Stimulated activated CD4-positive, alpha-beta T cell treated with anti-CD3 and anti-CD28 coated beads, Interleukin-1b, Interleukin-23, amount 100 ng/mL, for 48 hours (primary cell): ENCODE measurements at places on chromosomes 3 and 15.
A peak's percentile ranks its signal among the peaks of the same experiment; 100 is the strongest.

DNA sequence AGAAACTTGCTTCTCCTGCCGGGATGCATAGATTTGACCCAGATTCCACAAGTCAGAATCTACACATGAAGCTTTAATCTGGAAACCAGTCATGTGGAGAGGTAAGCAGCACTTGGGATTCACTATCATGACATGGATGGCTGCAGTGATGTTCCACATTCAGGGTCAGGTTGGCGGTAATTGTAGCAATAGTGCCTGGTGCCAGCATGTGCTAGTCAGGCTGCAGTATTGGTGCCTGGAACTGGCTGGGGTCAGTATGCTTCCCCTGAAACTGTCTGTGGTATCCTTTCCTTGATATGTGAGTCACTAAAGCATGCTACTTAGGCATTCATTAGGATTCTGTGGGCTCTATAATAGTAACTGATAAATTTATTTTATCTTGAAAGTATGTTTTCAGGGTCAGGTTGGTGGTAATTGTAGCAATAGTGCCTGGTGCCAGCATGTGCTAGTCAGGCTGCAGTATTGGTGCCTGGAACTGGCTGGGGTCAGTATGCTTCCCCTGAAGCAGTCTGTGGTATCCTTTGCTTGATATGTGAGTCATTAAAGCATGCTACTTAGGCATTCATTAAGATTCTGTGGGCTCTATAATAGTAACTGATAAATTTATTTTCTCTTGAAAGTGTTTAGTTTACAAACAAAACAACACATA, 1439.2 kb downstream of the ZPLD1 start:
- no peak for DNase-seq

DNA sequence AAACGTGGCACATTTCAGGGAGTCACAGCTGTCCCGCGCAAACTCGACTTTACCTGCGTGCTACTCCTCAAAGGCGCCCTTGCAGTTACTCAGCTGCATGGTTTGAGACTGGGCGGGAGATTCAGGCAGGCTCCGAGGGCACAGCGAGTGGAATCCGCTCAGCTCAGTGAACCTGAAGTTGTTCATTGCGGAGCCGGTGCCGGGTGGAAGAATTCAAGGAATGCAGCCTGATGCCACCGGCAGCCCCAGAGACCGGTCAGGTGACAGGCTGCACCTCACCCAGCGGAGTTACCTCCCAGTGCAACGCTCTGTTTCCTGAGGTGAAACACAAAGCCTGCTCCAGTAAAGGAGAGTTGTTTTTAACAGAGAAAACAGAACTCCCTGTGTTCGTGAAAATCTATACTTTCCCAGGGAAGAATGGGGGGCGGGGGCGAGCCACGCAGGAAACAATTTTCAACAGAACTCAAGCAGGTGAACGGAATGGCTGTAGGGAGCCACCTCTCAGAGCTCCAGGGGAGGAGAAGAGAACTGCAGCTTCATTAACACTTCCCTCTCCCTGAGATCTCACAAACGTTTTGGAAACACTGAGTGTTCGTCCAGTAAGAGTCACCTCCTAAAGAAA, 3.8 kb downstream of the VEPH1 start:
- no peak for DNase-seq

GRCh38 chr3:122383771-122384697, at the start of gene FAM162A:
TSS of gene FAM162A (plus strand) at chr3:122384182. CDS start at chr3:122384266, 84 bp downstream.
- peak; percentile 94 for DNase-seq

DNA sequence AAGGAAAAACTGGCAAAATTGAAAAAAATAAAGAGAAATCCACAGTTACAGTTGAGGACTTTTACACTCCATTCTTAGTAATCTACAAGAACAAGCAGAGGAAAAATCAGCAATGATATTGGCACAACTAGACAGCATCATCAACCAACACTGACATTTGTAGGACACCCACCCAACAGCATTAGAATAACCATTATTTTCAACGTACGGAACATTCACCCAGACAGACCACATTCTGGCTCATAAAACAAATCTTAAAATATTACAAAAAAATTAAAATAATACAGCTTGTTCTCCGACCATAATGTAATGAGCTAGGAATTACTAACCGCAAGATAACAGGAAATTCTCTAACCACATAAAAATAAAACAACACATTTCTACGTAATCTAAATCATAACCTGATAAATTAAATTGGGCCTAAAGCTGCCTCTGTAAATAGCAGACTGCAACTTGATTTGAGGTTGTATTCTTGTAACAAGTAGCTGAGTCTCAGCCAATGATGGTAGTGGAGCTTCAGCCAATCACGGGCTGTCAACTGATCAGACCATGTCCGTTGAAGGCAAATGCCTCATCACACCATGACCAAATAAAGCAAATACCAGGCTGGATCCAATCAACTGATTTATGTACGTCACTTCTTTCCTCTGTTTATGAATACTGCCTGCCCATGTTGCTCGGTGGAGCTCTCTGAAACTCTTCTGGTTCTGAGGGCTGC, 9.2 kb downstream of the PLSCR4 start:
- no peak for DNase-seq

GRCh38 chr15:75695220-75695619, 17.4 kb downstream of the CSPG4 start:
- DNase-seq, result no peak

- DNase-seq, result no peak
Measured at GRCh38 chr3:197378985-197379718, 80.7 kb upstream of the DLG1 start.

GRCh38 chr3:48684480-48685143, 1.1 kb downstream of the NCKIPSD start:
- DNase-seq, result no peak

GRCh38 chr15:26807517-26808427, 34.9 kb upstream of the GABRB3 start:
- no peak for DNase-seq

DNA sequence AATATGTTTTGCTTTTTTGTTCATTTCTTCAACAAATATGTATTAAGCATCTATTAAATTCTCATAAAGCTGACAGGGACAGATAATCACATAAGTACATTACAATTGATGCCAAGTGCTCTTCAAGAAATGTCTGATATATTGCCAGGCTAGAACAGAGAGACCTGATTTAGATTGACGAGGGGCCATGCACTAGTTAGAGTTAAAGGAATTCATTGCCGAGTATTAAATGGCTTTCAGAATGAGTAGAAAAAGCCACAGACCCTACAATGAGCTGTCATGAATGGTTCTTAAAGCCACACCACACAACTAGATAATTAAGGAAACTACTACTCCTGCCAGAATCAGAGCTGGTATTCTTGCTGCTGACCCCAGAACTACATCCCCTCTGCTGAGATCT, 250.2 kb upstream of the MME start:
- no peak for DNase-seq

- DNase-seq, result no peak
Measured at GRCh38 chr15:98017150-98017964, 56.9 kb downstream of the ARRDC4 start.

DNA sequence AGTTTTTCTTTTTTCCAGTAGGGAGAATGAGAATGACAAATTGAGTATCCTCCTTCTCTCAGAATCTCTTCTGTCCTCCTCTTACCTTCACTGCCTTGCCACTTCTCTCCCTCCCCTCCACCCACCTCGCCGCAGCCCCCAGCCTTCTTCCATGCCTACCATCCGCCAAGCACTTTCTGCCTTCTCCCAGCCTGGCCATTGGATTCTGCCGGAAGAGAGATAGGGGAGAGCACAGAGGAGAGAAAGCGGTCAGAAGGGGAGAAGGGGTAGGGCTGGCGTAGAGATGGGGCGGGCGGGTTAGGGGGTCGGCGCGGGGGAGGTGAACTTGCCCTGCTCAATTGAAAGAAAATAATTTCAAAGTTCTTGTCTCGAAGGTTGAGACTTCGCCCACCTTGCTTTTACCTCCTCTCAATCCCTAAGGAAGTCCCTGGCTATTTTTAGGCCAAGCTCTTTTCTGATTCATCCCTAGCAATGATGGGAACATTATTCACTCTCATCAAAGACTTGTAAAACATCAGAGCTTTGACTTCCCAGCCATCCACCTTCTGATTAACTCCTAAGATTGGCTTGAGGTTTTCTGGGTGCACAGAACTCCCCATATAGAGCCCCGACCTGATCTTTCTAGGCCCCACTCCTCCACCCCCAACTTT, 811 bp downstream of the C3orf52 start:
- DNase-seq, result no peak

DNA sequence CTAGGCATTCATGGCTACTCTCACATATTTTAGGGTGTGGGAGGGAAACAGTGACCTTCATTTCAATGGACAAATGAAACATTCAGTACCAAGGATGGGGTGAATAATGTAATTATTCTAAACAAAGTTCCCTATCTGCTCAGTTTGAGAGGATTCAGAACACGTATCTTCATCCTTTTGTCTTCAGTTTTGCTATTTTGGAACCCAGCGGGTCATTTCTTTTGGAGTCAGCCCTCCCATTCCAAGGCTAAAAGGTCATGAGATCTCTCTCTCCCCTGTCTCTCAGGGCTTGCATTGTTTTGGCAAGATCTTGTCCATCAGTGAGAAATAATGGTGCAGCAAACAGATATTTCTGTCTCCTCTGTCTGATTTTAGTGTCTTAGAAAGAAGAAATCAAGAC, 16.3 kb upstream of the GATM start:
- no peak for DNase-seq

GRCh38 chr15:34161329-34161963, 48.5 kb downstream of the KATNBL1 start:
- no peak for DNase-seq

GRCh38 chr3:129070086-129070885, 9.7 kb downstream of the GP9 start:
- no peak for DNase-seq

DNA sequence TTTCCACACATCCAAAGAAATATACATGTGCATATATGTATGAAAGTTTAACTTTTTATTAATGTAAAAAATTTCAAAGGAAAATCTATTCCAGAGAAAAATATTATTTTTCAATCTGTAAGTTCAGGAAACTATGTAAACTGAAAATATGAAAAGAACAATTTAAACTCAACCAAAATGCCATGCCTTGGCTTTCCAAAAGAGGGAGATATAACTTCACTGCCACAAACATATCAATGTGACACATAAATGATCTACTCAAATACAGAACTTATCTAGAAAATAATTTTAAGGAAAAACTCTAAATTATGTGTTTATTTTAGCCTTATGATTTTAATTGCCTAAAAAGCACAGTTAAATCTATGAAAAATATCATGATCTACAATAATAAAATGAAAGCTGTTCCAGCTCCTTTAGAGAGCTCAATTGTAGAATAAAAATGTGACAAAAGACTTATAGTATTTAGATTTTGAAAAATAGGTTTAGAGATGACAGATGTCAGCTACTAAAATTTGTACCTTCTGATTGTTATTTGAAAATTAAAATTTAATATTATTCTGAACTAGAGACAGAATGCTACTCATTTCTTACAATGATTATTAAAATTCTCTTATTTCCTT, 94.8 kb downstream of the GBE1 start:
- DNase-seq, result no peak

DNA sequence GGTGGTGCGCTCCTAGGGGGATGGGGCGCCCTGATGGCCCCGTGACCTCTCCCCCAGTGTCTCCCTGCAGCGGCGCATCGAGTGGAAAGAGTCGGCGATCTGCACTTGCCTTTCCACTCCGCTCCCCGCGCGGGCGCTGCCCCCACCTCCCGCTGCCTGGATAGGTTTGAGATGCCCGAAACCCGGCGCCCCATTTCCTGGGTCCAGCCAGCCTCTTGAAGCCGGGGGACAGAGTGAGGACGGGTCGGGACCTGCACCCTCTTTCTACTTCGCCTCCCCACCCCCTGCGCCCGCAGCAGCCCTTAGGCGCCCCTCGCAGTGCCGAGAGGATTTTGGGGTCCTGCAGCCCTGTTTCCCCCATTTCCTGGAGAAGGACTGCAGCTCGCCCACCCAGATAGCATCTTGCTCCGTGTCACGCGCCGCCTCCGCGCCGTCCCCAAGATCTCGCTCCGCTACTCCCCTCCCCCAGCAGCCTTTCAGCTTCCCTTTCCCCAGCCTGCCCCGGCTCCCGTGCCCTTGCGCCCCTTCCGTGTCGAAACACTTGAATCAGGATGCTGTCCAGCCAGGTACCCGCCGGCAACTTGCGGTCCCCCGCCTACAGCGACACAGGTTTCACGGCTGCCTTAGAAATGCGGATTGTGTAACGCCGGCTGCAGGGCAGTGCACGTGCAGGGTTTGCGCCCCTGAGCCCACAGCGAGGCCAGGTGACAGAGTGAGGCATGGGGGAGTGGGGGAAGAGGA, 519 bp downstream of the ABHD6 start:
- peak; percentile 57 for DNase-seq

DNA sequence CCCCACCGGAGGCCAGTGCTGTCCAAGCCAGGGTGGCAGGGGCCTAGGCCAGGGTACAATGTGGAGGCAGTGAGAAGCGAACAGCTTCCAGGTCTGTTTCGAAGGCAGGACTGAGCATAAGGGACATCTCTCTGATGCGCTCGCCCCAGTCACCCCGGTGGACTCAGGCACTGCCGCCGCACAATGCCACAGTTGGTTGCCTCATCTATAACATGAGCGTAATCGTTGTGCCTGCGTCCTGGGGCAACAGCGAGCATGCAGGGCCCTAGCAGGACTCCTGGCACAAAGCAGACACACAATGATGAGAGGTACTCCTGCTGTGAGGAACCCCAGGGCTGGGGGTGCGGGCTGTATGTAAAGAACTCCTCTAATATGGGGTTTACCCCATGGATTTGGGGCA, 14.1 kb downstream of the HRH1 start:
- DNase-seq, result no peak

- peak; percentile 90 for DNase-seq
Measured at GRCh38 chr15:55408012-55408928, at the start of the genes CCPG1 and PIERCE2. TSS of gene CCPG1 (minus strand) at chr15:55408359. CDS start at chr15:55389424, 18,935 bp downstream. TSS of gene PIERCE2 (plus strand) at chr15:55408495. CDS start at chr15:55408769, 274 bp downstream.

DNA sequence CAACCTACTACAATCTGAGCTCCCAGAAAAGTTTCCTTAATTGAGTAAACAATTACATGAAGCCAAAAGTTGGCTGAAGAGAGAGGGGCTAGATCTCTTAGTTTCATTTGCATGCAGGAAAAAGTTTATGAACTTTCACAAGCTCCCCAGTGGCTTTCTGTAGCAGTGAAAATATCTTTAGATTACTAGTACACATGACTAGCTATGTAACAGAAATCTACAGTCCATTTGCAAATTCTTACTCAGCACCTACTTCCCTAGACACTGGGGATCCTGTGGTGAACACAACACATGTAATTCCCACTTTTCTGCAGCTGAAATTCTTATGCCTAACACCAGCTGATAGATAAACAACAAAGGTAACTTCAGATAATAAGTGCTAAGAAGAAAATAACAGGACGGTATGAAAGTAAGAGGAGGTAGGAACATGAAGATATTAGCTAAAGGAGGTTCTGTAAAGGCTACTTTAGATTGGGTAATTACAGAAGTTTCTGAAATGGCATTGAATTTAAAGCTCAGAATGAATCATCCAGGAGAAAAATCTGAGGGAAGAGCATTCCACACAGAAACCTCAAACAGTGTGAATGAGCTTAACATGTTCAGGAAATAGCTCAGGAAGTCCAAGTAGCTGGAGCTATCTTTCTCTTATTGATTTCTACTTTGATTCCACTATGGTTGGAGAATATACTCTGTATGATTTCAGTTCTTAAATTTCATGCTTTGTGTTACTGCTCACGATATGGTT, 204.8 kb downstream of the MAGI1 start:
- DNase-seq, result no peak

- no peak for DNase-seq
Measured at GRCh38 chr15:57442335-57442734, 66.0 kb downstream of the CGNL1 start.
